Hematopoietic multipotent progenitor cell (in vitro differentiated cells): ENCODE measurements at places on chromosomes 16 and 17.
A peak's percentile ranks its signal among the peaks of the same experiment; 100 is the strongest.

DNA sequence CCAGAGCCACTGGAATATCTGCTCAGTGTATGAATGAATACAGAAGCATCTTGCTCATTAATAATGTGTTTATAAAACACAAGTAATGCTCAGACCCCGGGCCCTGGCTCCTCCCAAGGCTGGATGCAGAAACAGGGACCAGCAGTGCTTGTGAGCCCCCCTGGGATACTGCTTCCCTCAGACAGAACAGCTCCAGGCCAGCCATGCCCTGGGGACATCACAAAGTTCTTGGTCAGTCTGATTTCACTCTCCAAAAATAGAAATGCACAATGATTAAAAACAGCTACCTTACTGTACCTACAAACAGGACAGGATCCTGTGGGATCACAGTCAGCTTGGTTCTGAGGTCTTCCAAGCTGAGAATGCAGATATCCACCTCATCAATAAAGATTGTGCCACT, 68.2 kb downstream of the ABCC12 start:
- no peak for DNase-seq

- DNase-seq: peak; percentile 76
These were observed 5.5 kb downstream of the CYLD start for GRCh38 chr16:50747207-50747956.

- no peak for DNase-seq
These were observed 110.7 kb upstream of the IRX3 start for GRCh38 chr16:54397190-54397835.

DNA sequence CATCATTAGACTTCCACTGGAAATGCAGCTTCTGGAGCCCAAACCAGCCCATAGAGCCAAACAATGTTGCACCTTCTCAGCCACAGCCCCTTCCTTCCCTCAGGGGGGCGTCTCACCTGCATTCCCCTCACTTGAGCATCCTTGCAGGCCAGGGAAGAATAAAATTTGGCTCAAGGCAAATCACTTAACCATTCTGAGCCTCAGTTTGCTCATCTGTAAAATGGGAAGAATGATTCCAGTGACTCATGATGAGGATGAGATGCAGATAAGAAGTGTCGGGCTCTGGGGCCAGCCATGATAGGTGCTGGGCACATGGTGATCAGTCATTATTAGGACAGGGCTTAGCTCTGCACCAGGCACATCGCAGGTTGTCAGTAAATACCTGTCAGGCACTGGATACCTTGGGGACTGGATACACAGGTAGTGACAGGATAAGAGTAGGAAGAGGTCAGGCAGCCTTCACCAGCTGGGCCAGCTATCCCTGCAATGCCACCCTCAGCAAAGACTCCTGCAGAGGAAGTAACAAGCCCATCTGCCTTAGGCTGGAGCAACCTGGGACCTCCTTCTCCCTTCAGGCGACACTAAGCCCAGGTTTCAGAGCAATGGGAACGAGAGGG, 208.0 kb upstream of the TNRC6C start:
- DNase-seq: no peak

DNA sequence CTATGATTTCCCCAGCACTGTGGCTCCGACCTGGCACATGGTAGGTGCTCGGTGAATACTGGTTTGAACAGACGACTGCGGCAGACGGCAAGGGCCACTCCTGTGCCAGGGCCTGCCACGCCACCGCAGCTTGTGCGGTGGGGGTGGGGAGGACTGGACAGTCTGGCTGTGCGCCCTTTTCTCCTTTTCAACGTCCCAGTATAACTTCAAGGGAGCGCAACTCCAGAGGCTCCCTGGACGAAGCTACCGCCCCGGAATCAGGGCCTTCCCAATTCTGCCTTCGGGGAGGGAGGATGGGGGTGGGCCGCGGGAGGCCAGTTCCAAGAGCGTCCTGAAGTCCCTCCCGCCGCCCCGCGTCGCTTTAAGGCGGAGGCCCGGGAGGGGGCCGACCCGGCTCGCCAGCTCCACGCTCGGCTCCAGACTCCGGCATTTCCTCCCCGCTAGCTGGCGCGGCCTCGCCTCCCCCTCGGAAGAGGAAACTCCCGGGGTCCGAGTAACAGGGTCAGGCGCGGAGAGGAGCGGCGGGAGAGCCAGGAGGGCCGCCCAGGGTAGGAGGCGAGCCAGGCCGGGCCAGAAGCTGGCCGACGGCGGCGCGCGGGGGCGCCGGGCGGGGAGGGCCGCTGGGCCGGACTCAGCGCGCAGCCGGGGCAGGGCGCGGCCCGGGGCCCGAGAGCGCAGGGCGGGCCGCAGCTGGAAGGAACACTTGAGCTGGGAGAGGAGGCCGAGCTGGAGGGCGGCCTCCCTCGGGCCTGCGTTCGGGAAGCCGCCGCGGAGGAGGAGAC, at the start of gene ITPRIPL2:
Gene ITPRIPL2 (plus strand): TSS at position 388 of the 782 bp plus-strand sequence. CDS start 498 bp downstream, outside the sequence.
- no peak for DNase-seq

DNA sequence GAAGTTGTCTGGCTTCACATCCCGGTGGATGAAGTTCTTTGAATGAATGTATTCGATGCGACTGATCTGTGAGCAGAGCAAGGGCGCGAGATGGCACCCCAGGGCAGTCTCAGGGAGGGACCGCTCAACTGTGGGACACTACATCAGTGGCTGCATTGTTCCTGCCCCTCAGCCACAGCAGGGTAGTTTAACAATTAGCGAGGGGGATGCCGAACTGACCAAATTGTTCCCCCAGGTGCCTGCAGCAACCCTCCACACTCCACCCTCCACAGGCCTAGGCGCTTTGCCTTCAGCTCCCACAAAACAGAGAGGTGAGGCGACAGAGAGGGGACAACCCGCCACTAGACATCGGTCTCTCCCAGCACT, 20.3 kb downstream of the CSNK1D start:
- no peak for DNase-seq

GRCh38 chr17:79695797-79696609, 34.7 kb upstream of the ENPP7 start:
- peak; percentile 67 for DNase-seq

- no peak for DNase-seq
These were observed 124.9 kb downstream of the SOCS1 start for GRCh38 chr16:11130978-11131665.
